ENCODE measurements at places on chromosomes 1 and 21. TPM values are rescaled to one million over a fixed set of nuclear protein-coding genes. Genes with fewer than 3 reads are reported as not detected.

DNA sequence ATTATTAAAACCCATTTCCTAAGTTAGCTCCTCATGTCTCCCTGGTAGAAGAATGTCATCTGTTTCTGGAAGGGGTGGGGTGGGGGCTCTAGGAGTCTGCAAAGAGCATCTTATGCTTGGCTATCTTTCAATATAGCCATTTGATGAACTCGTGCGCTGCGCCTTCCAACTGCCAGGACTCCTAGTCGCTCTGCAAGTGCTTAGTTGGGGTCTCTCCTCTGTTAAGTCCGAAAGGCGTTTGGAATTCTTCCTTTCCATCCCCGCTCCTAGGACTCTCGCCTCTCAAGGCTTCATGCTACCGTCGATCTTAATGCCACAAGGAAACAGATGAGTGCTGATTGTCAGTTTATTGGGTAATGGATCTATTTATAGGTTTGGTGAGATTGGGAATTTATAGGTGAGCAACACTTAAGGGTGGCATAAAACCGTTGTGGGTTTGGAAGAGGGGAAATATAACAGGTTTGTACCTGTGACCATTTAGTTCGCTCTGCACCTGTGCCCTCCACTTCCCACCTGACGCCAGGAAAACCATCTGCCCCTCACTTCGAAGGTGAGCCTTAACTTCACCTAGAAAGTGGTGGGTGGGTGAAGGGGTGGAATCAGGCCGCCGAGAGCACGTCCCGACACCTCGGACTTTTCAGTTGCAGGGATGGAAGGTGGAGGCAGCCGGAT lies 1.1 kb downstream of the KCNH1 start:
- H3K4me3 ChIP-seq, result no peak overlapping the region
- H3K27me3 ChIP-seq, result peaks cover 20% of the 10 kb centered on the region
- no peaks in the 10 kb centered on the region for H3K4me1 ChIP-seq
- no peaks in the 10 kb centered on the region for H3K36me3 ChIP-seq
- no peak overlapping the region for H3K27ac ChIP-seq

The ZSCAN20 gene
- total RNA-seq, result 6.3 TPM

The WNT2B gene
- 4.7 TPM for total RNA-seq

The SPATA17 gene
- 5.7 TPM for total RNA-seq

The MATN1 gene
- 0.13 TPM for total RNA-seq
